Thymus (tissue), 14 donors: ENCODE measurements at places on chromosomes 7 and 10.

- DNase-seq = no peak
Measured at GRCh38 chr10:1110674-1111119, 54.5 kb downstream of the WDR37 start.

- DNase-seq = no peak
Measured at GRCh38 chr7:157887400-157887799, 550.6 kb downstream of the DNAJB6 start.

GRCh38 chr10:68787813-68788212, 39.5 kb upstream of the STOX1 start:
- no peak for DNase-seq

DNA sequence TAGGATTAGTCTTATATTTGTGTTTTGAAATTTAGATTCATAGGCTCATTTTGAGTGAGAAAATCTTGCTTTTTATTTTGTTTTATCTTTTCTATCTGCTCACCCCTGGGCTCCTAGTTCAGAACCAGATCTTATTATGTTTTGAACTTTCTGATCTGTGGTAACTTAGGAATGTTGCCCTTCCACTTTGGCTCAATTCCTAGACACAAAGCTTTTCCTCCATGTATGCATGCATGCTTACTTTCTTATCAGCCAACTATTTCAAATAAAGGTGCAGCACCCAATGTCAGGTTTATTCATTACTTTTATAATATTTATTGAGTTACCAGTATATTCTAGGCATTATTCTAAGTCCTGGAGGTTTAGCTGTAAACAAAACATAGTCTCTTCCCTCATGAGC, 374.8 kb upstream of the KIAA1217 start:
- DNase-seq = no peak

- DNase-seq = no peak
Measured at GRCh38 chr10:8059191-8059936, 4.9 kb downstream of the GATA3 start.

DNA sequence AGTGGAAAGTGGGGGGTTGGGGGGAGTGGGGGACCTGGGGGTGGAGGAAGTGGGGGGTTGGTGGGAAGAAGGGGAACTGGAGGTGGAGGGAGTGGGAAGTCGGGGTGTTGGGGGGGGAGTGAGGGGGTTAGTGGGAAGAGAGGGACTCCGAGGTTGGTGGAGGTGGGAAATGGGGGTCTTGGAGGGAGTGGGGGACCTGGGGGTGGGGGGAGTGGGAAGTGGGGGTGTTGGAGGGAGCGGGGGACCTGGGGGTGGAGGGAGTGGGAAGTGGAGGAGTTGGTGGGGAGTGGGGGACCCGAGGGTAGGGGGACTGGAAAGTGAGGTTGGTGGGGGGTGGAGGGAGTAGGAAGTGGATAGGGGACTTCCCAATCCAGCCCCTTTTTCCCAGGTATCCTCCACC, 906 bp upstream of the MMD2 start:
- DNase-seq = no peak

GRCh38 chr7:81003326-81003725, 84.5 kb upstream of the SEMA3C start:
- DNase-seq = no peak
